ENCODE measurements at places on chromosomes 11 and 22. TPM values are rescaled to one million over a fixed set of nuclear protein-coding genes. Genes with fewer than 3 reads are reported as not detected.

GRCh38 chr11:8656291-8656690 is 26.2 kb downstream of the TRIM66 start:
- DNase-seq = no peak

PGA5 gene
- total RNA-seq = not detected

DNA sequence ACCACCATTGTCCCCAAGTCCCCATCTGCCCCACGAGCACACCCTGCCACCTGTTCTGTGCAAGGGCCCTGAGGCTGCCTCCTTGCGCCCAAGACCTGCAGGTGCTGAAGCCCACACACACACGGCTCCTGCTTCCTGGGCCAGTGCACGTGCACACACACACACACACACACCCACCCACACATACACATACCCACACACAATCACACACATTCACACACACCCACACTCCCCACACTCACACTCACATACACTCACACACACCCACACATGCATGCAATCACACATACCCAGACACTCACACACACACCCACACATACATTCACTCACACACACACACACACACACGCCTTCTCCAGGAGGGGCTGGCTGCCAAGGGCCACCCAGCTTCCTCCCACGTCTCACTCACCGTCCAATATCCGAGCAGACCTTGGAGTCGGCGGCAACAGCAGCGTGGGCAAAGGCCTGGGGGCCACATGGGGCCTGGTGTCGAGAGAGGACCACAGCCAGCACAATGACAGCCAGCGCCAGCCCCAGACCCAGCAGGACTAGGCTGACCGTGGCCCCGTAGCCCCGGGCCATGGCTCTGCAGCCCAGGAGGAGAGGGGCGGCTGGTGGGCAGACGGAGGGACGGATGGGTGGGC is 616 bp downstream of the GGT5 start:
- DNase-seq = no peak

HBB gene
- total RNA-seq = not detected

GRCh38 chr22:49838771-49839717 is 11.4 kb upstream of the BRD1 start:
- DNase-seq = peak; percentile 37

DNA sequence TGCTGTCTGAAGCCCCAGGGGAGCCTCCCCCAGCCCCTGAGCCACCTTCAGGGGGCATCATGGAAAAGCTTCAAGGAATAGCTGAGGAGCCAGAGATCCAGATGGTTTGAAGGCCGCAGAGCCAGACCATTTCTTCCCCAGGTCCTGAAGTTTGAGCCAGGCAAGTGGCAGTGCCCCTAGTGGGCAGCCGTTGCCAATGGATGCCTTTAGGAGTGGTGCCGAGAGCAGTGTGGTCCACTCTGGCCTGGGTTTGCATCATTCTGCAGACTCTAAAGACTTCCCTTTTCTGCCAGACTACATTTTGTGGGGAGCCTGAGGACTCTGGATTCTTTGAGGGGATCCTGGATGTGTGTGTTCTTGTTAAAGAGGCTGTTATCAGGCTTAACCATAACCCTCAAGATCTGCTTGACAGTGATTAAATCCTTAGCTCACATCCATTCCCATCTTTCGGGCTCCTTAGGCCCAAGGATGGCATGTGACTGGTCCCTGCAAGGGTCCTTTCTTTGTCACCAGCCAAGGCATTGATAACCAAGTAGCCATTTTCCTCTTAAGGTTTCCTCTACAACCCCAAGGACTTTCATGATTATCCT is 13.1 kb downstream of the HINFP start:
- peak; percentile 24 for DNase-seq

GRCh38 chr11:45414088-45414487 is 127.9 kb upstream of the SYT13 start:
- peak; percentile 41 for DNase-seq

MPZL3 gene
- 1.1 TPM for total RNA-seq

DNA sequence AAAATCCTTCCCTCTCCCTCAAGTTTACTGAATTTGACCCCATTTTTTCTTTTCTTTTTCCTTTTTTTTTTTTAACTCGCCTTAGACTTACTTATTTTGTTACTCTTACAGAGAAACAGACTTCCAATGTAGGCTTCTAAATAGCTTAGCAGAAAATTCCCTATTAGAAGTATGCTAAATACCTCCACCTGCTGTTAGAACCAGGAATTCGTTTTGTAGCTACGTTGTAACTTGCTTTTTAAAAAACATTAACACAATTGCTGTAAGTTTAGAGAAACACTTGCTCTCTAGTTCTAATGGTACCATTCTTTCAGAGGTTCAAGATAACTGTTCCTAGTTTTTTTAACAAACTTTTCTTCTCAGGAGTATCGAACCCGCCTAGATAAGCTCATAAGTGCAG is 324.2 kb downstream of the DCDC1 start:
- DNase-seq = peak; percentile 37

PLET1 gene
- not detected for total RNA-seq

Measured in neural progenitor cell (in vitro differentiated cells).